Inflammatory macrophage treated with lipopolysaccharide for 4 hours (primary cell): ENCODE measurements at places on chromosomes 7 and 10.
A peak's percentile ranks its signal among the peaks of the same experiment; 100 is the strongest.

- no peak for DNase-seq
Measured at GRCh38 chr10:12644380-12645144, 295.2 kb downstream of the CAMK1D start.

DNA sequence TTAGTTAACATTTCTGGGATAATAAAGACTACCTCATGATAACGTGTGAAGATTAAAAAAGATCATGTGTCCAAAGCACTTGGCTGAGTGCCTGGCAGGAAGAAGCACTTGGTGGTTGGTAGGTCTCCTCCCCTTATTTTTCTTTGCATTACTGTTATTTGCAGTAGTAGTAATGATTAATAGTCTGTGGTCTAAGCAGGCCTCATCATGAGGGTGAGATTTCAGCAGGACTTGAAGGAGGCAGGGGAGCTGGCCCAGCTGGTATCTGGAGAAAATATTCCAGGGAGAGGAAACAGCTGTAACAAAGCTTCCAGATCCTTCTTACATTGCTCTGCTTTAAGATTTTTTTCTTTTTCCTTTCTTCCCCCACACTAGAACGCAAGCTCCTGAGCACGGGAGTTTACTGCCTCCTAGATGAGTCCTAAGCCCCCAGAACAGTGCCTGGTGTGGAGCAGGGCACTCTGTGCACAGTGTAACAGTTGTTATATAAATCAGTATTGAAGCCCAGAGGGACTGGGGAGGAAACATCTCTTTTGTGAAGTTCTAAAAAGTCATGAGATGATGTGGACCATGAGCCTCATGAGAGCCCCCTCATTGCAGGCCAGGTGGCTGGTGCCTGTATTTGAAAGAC is 31.1 kb upstream of the RHEB start:
- no peak for DNase-seq

DNA sequence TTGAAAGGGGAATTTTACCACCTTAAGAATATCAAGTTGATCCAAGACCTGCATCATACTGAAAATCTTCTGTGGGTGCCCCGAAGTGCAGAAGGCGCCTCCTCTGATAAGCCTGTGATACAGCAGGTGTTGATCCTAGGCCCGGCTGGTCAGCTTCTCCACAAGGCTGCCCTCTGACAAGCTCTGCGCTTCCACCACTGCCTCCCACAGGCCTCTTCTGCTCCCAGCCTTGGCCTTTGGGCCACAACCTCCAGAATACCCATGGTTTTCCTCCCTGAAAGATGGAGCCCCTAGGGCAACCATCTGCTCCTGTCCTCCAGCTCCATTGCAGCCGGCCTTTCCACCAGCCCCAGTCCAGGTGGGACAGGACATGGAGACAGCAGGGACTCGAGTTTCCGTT is 5.6 kb upstream of the OGDHL start:
- DNase-seq = no peak

DNA sequence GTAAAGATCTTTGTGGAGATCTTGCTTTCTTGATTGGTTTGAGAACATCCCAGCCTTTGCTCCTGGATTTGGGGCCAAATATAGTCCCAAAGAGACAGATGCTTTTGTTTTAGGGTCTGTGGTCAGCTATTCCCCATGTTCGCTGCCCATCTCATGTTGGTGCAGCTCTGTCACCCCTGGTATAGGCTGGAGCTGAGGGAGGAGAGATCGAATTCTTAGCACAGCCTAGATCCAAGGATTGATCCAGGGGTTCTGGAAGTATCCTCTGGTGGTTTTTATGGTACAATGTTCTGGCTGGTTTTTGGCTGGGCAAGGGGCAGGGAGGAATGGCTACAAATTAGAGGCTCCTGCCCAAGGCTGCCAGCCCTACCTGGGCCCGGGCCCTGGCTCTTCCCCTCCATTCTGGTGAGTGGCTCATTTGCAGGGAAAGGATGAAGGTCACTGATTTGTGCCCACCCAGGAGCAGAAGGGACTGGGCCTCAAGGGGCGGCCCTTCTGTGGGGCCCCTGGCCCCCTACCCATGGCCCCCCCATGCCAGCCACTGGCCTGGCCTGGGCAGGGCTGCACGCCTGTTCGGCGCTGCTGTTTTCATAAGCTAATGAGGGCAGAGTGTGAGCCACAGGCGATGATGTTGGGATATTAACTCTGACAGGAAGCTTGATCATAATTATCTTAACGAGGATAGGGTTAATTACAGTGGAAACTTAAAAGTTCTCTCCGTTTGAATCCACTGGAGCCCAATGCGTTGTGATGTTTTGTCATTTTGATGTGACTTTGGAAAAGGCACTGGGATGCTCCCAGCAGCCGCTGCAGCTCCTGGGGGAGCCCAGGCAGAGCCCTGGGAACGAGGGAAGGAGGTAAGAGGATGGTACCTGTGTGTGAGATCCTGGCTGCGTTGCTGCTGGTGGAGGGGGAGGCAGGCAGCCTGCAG is 600.6 kb downstream of the LRMDA start:
- no peak for DNase-seq

DNA sequence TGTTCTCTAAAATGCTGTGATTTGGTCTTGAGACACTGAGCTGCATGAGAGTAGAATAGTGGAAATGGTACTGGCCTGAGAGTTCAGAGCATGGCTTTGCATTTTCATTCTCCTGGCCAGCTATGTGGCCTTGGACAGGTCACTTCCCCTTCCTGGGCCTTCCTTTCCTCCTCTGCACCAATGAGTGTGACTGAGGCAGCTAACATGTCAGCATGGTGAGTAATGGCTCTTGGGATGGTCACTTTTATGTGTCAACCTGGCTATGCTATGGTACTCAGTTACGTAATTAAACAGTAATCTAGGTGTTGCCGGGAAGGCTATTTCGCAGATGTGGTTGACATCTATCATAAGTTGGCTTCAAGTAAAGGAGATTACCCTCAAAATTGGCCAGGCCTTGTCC is 109.3 kb downstream of the RTKN2 start:
- DNase-seq = peak; percentile 62

GRCh38 chr10:121975295-121976086 is 474 bp upstream of the NSMCE4A start:
- no peak for DNase-seq

- peak; percentile 92 for DNase-seq
Measured at GRCh38 chr10:94403380-94404213, 1.3 kb downstream of the TBC1D12 start.

GRCh38 chr7:136139417-136139816 is 162.3 kb upstream of the MTPN start:
- DNase-seq = no peak

- DNase-seq = peak; percentile 42
Measured at GRCh38 chr10:45580371-45581215, 92.0 kb downstream of the ZFAND4 start.

GRCh38 chr10:115988380-115988779 is 284.6 kb downstream of the GFRA1 start:
- no peak for DNase-seq

DNA sequence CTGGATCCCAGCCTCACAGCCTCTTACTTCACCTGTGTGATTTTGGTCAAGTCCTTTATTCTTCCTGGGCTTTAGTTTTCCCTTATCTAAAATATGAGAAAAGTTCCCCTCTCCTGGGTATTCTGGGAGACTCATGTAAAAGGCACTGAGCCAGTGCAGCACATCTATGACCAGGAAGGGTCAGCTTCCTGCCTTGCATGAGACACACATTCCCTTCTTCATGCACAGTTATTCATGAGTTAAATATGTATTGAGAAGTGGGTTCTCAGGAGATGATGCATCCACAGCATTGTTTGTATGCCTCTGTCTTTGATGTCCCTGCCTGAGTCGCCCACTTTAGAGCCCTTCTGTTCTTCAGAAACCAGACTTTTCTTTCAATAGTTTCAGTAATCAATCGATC is 33.3 kb downstream of the EGFR start:
- DNase-seq = no peak

GRCh38 chr7:126839624-126840023 is 413.1 kb downstream of the GRM8 start:
- DNase-seq = no peak

DNA sequence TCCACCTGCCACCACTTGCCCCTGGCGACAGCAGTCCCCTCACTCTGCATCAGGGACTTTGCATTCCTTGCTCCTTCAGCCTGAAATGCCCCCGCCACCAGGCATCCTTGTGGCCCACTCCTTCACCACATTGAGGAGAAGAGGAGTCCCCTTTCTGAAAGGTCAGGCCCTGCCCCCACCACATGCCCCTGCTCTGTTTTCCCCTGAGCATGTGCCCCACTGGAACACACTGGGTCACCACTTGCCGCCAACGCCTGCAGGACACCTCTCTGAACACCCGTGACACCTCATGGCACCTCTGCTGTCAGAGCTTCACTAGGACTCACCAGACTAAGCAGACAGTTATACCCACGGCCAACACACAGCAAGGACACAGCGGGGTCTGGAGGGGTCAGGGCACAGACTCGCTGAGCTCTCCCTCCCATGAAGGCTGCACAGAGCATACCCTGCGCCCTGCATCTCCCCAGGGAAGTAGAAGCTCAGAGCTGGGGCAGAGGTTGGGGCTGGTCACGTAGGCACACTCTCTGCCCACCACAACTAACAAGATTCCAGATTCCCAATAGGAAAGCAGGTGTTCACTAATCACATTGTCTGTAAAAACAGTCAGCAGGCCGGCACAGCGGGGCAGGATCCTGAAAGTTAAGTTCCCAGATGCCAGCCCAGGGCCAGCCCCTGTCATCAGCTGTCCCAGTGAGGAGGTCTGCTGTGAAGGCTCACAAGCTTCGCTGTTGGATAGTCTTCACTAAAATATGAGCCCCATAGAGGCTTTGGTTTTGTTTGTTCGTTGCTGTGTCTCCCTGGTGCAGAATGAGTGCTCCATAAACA is 5.8 kb upstream of the AOC1 start:
- no peak for DNase-seq

GRCh38 chr10:119502209-119502608 is 40.3 kb downstream of the RGS10 start:
- DNase-seq = no peak

DNA sequence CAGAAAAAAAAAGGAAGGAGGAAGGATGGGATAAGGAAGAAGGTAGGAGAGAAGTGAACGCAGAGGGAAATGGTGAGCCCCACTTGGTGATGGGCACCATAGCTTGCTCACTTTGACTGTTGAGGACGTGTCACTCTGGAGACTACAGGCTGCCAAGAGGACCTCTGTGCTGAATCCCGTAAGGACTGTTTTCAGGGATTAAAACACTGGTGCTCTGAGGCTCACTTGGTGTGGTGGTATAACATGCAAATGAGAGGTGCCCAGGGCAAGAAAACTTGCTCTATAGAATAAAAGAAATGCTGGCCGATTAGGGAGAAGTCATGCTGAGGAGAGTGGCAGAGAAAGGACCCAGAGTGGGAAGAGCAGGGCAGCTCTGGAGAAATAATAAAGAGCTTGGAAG is 5.3 kb upstream of the IL2RA start:
- DNase-seq = no peak

DNA sequence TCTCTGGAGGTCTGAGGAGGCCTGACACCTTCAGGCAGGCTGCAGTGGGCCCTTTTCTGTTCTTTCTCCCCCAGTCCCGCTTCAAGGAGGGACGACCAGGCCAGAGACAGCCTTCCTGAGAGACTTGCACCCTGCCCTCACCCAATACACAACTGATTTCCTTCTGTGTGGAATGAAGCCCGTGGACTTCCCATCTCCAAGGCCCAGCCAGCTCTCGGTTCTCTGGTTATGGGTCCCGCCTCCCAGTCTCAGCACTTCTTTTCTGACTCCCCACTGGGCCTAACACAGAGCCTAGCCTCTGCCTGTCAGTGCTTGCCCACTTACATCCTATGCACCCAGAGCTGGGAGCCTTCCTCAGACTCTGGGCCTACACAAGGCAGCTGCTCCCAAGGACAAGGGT is 24.1 kb upstream of the ADCYAP1R1 start:
- DNase-seq = no peak

DNA sequence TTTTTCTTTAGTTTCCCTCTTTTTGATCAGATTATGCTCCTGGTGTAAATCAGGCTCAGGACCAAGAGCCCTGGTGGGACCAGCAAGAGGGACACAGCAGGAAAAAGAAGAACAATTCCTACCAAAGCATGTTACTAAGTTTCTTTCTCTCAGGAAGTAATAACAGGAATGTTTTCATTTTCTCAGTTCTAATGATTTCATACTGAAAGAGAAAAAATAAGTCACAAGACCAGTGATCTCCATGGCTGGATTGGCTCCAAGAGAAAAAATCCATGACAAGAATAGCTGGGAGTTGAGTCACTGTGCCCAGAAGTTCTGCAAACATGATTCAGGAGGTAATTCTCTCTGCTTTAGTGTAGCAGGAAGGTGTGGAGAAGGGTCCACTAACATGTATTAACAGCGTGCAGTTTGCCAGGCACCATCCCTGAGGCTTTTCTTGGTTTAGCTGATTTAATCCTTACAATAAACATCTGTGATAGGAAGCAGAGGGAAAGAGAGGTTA is 23.8 kb upstream of the IFIT2 start:
- peak; percentile 91 for DNase-seq

- peak; percentile 37 for DNase-seq
Measured at GRCh38 chr7:5625938-5626337, 155.5 kb downstream of the RNF216 start.

DNA sequence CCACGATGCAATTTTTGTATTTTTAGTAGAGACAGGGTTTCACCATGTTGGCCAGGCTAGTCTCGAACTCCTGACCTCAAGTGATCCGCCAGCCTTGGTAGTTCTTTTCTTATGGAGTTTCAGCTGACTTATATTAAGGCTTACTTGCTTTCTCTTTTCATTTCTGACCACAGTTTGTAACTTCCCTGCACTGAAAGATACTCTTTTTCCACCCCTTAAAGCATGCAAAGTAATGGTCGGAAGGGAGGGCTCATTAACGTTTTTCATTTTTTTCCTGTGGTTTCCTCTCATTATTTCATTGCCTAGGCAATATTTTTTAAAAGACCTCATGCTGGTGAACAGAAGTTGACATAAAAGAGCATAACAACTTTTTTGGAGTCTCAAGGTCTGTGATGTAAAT is 27.0 kb downstream of the ADRB1 start:
- peak; percentile 19 for DNase-seq

- no peak for DNase-seq
Measured at GRCh38 chr7:130950741-130951140, 216.7 kb upstream of the KLF14 start.

- no peak for DNase-seq
Measured at GRCh38 chr7:30312178-30312577, 27.8 kb downstream of the ZNRF2 start.

- peak; percentile 98 for DNase-seq
Measured at GRCh38 chr7:12715372-12716133, 28.1 kb downstream of the ARL4A start.

GRCh38 chr7:129951226-129952085 is 1.3 kb downstream of the UBE2H start:
- DNase-seq = peak; percentile 35

GRCh38 chr7:107387128-107387527 is 82.7 kb upstream of the GPR22 start:
- no peak for DNase-seq

DNA sequence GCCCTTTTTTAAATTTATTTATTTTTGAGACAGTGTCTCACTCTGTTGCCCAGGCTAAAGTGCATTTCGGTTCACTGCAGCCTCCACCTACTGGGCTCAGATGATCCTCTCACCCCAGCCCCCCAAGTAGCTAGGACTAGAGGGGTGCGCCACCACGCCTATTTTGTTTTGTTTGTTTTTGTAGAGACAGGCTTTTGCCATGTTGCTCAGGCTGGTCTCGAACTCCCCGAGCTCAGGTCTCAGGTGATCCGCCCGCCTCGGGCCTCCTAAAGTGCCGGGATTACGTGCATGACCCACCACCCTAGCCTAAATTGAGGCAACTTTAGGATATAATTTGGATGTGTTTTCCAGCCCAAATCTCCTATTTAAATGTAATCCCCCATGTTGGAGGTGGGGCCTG is 805 bp downstream of the ZNF736 start:
- no peak for DNase-seq
